GM06990 (cell line): ENCODE measurements at places on chromosomes 11 and 22.

DNA sequence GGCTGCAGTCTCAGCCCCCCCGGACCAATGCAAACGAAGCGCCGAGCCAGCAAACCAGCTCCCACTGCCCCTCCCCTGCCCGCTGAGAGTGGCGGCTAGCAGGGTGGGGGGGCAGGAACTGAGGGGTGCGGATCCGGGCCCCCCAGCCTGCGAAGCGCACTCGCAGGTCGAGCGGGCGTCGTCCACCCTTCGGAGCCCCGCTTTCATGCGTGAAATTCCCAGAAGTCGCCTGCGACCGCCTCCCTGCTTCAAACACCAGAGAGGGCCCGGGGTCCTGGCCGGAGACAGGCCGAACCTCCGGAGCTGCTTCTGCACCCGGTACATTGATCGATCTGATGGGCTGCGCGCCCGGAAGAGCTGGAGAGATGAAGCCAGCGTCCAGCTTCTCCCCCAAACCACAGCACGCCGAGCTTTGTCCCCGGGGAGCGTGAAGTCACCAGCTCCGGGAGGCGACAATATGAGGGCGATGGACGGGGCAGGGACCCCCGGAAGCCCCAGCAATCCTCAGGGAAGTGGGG is 646 bp upstream of the PATZ1 start:
- peak; percentile 86 for DNase-seq

- no peak for DNase-seq
Measured at GRCh38 chr11:12150831-12151382, 40.5 kb downstream of the MICAL2 start.

DNA sequence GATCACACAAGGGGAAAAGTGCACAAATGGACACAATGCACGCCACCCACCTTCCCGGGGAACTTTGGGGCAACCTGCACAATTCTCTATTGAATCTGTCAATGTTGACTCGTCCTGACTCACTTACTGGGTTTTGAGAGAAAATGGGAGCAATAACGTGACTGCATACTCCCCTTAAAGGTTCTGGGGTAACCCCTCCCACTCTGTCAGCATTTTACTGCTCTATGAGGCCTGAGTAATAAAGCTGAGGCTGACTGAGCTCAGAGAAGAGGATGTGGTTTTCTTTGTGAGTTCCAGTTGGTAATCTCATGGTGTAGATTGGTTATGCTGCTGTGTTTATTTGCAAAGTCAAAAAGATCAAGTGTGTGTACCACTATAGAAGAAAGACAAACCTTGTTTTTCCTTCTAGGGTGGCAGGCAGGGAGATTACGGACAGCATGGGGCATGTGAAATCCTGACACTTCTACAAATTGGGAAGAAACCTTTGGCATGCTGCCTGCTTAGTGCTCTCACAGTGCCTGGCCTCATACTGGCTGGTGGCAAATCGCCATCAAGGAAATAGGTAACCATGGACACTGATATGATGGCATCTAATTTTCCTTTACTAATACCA is 16.1 kb upstream of the APOA1 start:
- DNase-seq = peak; percentile 61

DNA sequence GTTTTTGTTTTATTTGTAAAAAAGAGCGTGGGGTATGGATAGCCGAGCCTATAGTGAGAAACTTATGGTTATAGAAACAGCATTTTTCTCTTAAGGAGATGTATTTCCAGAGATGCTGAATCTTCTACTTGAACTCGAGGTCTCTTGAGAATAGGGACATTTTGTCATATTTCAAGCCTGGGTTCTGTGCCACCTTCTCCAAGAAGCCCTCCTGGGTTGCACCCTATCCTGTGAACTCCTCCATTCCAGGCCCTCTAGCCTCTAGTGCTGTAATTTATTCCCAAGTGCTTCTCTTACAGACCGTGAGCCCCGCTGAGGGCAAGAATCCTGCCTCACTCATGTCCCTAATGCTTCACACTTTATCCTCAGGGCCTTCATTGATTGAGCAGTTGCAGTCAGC is 108.6 kb downstream of the KIAA1671 start:
- no peak for DNase-seq

GRCh38 chr11:113817626-113818025 is 38.0 kb downstream of the CLDN25 start:
- DNase-seq = no peak

- DNase-seq = no peak
Measured at GRCh38 chr22:48241658-48242057, 1479.2 kb downstream of the TBC1D22A start.

- no peak for DNase-seq
Measured at GRCh38 chr11:91394727-91395414, 829.7 kb upstream of the FAT3 start.

DNA sequence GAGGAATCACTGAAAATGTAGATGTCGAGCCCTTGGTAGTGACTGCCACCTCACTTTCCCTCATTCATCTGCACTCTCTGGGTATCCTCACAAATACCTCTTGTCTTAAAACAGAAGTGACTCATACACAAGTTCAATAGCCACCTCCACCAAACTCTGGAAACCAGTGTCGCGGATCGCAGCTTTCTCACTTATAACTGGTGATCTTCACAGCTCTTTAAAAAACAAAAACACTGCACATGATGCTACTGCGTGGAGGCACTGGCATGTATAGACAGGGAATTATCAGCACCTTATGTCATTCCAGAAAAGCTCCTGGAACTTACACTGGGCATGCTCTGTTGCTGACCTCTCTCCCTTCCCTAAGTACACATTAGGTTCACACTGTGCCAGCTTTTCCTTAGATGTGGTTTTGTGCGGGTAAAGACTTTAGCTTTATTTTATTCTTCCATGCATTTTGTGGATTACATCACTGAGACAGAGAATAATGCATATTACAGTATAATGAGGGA is 425.5 kb upstream of the CADM1 start:
- DNase-seq = peak; percentile 58
